ENCODE measurements at places on chromosomes 3 and 15. TPM values are rescaled to one million over a fixed set of nuclear protein-coding genes. Genes with fewer than 3 reads are reported as not detected.

Gene PIGB
- 22.2 TPM for total RNA-seq

Gene CMTM8
- 5.1 TPM for total RNA-seq

Gene NANOGP8
- not detected for total RNA-seq

Gene EFCC1
- 0.17 TPM for total RNA-seq
